ENCODE measurements at places on chromosomes 1 and 21.

- peak; percentile 48 for DNase-seq
These were observed 157.2 kb upstream of the NFIA start for GRCh38 chr1:60924964-60925798.

DNA sequence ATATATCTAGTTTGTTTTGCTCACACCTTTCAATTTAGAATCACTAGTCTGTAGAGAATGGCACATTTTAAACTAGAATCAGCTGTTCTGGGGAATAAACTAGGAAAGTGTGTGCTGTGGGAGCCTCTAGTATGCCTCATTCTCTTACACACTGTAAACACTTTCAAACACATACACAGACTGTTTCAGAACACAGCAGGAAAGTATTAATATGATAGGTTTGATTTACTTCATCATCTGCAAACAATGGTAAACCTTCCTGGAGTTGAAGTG is 67.1 kb upstream of the ABCG1 start:
- DNase-seq: no peak

DNA sequence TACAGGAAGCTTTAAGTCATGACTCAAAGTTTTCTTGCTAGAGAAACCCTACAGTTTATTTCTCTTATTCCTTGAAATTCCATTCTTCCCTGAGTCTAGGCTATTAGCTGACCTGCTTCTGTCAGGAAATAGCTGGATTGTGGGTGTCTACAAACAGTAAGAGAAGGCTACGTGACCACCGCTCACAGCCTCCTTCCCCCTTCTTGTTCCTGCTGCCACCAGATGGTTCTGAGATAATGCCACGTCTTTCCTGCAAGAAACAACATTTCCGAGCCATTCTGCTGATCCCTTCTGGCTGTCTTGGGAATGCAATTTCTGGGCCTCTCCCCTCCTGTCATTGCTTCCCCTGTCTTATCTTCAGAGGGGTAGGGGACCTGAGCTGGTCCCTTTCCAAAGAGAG is 128.9 kb upstream of the SGIP1 start:
- DNase-seq: no peak

DNA sequence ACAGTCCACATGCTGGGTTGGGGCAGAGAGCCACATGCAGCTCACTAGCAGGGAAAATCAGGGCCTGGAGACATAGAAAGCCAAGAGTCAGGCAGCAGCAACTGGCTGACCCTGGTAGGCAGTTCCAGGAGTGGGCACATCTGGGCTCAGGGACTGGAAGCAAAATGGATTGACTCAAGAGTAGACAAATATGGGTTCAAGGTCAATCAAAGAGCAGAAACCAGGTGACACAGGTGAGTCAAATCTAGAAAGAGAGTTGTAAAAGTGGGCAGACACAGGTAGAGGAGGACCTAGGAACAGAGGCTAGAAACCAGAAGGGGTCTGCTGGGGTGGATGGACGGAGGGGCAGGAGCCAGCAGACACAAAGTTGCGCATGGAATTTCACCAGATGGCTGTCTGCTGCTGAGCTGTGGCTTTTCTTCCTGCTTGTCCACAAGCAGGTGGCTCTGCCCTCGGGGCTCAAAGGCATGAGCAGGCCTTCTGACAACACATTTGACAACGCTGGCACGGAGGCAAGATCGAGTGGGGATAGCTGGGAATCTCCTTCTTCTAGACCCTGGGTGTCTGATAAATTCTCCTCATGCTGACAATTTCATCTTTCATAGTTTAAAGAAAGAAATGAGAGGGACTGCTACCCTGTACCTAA is 40.8 kb upstream of the IGSF3 start:
- no peak for DNase-seq

DNA sequence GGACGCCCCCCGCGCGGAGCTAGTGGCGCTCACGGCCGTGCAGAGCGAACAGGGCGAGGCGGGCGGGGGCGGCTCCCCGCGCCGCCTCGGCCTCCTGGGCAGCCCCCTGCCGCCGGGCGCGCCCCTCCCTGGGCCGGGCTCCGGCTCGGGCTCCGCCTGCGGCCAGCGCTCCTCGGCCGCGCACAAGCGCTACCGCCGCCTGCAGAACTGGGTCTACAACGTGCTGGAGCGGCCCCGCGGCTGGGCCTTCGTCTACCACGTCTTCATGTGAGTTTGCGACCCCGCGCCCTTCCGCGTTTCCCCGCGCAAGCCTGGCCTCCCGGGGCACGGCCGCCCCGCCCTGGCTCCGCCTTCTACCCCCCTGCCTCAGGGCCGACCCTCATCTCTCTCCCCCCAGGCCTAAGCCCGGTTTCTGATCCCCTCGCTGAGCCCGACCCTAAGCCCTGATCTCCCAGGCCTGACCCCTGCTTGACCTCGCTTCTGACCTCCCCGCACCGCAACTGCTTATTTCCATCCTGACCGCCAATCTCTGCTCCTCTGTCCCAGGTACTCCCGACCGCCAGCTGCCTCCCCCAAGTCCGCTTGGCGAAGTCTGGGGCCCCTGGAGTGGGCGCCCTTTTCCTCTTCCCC is 669 bp downstream of the KCNQ4 start:
- no peak for DNase-seq

DNA sequence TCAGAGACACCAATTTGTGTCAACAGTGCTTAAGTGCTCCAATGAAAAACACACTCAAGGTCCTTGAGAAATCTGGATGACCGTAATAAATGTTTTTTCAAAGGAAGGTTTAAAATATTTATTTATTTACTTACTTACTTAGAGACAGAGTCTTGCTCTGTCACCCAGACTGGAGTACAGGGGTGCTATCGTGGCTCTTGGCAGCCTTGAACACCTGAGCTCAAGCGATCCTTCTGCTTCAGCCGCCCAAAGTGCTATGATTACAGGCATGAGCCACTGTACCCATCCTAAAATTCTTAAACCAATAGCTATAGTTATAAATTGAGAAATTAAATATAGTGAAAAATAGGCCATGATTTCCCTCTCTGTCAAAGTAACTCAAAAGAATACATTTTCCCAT is 17.3 kb upstream of the ERICH3 start:
- DNase-seq: no peak

- peak; percentile 82 for DNase-seq
These were observed at the start of gene RAB13 for GRCh38 chr1:153985941-153986761. TSS of gene RAB13 (minus strand) at chr1:153986339. CDS start at chr1:153986236, 103 bp downstream.

- no peak for DNase-seq
These were observed 55.7 kb downstream of the GIPC2 start for GRCh38 chr1:78101514-78101913.

DNA sequence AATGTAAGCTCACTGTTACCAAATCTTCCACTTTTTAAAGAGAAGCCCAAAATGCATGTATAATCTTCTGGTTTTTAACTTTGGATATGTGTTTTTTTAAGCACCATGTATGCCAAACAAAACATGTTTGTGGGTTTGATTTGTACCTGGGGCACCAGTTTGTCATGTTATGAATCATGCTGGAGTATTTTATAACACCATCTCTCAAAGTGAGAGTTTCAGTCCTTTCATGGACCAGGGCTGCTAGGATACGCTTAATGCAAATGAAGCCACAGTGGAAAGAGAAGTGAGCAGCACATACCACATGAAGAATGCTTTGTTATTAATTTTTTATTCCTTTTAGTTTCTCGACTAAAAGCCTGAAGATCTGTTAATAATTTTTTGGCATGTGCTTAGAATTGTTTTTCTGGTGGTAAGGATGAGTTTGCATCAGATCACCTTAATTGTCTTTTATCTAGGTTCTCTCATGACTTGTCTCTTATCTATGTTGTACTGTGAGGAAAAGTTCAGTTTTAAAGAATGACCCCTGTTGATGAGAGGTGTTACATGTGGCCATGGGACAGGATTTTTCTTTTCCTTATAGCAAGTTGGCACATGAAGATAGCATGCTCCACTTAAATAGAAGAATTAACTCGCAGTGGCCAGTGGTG is 2.0 kb upstream of the RABGAP1L start:
- no peak for DNase-seq

DNA sequence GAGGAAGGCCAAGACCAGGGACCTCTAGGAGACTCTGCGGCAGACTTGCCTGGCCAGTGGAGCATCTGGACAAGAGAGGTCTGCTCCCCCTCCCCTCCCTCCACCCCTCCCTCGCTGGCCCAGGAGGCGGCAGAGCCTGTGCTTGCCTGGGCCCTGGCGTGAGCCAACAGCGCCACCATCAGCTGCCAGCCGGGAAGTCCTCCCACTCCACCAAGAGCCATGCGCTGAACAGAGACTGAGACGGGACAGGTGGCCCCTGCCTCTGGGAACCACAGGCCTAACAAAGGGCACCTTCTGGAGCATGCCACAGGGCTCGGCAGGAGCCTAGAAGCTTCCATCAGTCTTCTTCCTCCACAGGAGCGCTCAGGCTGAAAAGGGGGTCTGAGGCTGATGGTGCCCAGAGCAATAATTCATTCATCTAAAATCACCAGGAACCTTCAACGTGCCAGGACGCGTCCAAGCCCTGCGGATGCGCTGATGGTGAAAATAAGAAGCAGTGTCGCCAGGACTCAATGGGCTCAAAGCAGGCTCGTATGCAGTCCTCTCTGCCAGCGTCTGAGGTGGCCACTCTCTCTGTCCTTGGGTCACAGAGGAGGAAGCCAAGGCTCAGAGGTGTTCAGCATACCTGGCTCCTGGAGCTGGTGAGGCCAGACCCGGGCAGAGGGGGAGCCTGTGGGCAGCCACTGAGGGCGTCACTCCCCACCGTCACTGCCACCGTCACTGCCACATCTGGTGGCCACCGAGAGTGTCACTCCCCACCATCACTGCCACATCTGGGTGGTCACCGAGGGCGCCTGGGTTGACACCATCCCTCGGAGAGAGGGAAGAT is 161.2 kb downstream of the NPHP4 start:
- DNase-seq: peak; percentile 19
